Naive B cell (primary cell): ENCODE measurements at places on chromosomes 1 and 21.

- no peak for DNase-seq
Observed at GRCh38 chr21:44079846-44080245, 27.4 kb upstream of the PWP2 start.

GRCh38 chr1:27669876-27670275 lies 2.1 kb downstream of the IFI6 start:
- no peak for DNase-seq

- DNase-seq: no peak
Observed at GRCh38 chr1:160162931-160163330, 11.5 kb downstream of the ATP1A4 start.

GRCh38 chr21:41953831-41954653 lies at the start of gene C2CD2:
Gene C2CD2 (minus strand): TSS chr21:41954018. CDS start chr21:41953648, 370 bp downstream.
- no peak for DNase-seq

GRCh38 chr1:110674337-110675059 lies at the start of gene KCNA3:
Gene KCNA3 (minus strand): TSS chr1:110674940. CDS start chr1:110674809, 131 bp downstream.
- DNase-seq: peak; percentile 65

GRCh38 chr1:224302947-224303346 lies 27.0 kb downstream of the NVL start:
- no peak for DNase-seq

GRCh38 chr1:154944401-154945159 lies 8.1 kb upstream of the PMVK start:
- DNase-seq: no peak

- DNase-seq: no peak
Observed at GRCh38 chr1:156602557-156602993, 1.3 kb upstream of the GPATCH4 start.

DNA sequence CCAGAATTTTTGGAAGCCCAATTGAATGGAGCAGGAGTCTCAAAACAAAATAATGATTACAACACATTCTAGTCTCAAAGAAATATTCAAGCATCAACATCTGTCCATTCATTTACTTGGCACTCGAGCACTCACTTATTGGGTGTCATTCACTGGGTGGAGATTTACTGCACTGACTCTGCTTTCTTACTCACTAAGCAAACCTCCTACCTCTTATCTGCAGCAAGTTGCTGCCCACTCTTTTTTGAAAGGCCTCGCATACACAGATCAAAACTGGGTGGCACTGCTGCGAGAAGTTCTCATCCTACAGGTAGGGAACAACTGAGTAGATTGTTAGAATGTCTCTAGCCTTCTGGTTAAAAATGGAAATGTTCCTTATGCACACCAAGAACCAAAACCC lies 18.0 kb downstream of the RHBDL2 start:
- no peak for DNase-seq

DNA sequence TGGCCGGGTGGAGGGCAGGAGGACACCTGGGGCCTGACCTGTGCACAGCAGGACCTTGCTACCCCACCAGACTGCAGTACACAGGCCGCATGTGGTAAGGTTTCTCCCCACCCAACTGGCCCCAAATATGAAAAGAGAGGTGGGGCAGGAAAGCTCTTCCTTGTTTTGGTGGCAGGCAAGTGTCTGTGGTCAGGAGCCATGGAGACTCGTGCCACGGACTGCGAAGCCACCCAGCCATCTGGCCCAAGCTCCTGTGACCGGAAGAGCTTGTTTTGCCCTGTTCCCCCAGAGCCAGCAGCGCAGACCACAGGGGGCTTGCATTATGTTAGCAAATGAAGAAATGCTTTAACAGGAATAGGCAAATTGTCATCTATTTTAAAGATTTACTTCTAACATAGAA lies 54.9 kb downstream of the OLIG1 start:
- no peak for DNase-seq

- DNase-seq: no peak
Observed at GRCh38 chr1:63888984-63889383, 115.2 kb downstream of the ROR1 start.

- no peak for DNase-seq
Observed at GRCh38 chr1:11641776-11642305, 12.4 kb downstream of the FBXO2 start.

GRCh38 chr1:89881415-89882058 lies 60.7 kb downstream of the LRRC8D start:
- DNase-seq: no peak

GRCh38 chr1:232704256-232704655 lies 74.3 kb upstream of the SIPA1L2 start:
- DNase-seq: no peak

DNA sequence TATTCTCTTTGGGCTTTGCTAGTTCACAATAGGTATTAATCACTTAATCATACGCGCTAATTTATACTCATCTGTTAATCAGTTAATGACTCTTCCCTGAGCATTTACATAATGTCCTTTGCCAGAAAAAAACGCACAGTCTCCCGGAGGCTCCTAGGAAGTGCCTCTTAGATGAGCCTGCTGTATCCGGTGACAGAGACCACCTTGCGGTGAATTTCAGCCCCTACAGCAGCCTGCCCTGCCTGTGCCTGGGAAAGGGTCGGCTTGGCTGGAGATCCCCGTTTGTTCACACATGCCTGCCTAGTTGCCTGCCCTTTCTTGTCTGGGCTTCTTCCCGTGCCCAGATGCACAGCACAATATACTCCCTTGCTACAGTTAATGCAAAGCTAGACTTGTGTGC lies 152.9 kb downstream of the ZBTB18 start:
- no peak for DNase-seq

DNA sequence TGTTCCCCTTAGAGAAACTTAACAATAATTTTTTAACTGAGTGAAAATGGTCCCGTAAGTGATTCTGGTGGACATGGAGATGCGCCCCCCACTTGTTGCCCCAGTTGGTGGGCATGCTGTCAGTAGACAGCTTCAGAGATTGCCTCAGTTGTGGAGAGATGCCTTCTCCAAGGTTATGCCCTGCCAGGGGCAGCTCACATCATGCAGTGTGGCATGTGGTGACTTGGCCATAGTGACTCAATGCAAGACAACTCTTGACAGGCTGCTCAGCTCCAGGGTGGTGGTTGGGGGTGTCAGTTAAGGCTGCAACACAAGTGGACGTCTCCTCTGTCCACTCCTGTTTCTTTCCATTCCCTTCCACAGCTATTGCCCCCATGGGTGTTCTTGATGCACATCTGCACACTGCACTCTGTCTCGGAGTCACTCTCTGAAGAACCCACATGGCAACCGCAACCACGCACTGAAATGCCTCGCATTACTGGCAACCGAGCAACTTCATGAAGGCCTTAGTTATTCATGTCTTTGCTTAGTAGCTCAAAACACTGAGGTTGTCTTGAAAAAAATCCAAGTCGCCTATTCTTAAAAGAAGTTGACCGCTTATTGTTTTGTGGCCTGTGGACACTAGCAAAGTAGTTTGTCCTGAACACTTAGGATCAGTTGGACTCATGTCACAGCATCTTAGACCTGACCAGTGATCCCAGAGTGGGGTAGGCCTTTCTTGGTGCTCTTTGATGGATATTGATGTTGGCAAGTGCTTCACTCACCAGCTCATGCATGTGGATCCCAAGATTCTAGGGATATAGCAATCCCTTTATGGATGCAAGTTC lies 54.8 kb upstream of the USP1 start:
- DNase-seq: no peak

DNA sequence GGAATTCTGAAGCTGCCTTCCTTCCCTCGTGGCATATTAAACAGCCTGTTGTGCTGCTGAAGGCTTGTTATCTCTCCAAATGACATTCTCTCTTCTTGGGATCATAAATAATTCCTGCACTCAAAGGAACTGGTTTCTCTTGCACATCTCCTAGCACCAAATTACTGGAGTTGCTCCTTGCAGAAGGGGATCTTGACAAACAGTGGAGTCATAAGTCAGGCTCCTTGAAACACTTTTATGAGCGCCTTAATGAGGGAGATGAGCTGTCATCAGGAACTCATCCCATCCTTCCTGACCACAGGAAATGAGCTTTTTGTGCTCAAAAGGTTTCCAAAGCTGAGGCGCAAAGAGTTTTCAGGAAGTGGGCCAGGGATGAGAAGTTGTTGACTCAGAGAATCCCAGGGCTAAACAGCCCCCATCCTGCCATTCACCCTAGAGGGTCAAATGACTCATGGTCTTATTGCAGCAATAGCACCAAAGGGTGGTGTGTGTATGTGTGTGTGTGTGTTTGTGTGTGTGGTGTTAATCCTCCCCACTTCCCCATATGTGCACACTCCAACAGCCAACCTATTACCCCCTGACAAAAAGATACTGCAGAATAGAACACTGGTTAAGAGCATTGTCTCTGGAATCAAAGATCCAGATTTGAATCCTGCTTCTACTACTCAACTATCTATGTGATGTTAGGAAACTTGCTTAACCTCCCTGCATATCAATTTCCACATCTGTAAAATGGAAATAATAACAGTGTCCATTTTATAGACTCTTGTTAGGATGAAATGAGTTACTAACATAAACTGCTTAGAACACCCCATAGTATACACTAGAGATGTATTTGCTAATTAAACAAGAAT lies 2.8 kb upstream of the PHC2 start:
- DNase-seq: no peak

DNA sequence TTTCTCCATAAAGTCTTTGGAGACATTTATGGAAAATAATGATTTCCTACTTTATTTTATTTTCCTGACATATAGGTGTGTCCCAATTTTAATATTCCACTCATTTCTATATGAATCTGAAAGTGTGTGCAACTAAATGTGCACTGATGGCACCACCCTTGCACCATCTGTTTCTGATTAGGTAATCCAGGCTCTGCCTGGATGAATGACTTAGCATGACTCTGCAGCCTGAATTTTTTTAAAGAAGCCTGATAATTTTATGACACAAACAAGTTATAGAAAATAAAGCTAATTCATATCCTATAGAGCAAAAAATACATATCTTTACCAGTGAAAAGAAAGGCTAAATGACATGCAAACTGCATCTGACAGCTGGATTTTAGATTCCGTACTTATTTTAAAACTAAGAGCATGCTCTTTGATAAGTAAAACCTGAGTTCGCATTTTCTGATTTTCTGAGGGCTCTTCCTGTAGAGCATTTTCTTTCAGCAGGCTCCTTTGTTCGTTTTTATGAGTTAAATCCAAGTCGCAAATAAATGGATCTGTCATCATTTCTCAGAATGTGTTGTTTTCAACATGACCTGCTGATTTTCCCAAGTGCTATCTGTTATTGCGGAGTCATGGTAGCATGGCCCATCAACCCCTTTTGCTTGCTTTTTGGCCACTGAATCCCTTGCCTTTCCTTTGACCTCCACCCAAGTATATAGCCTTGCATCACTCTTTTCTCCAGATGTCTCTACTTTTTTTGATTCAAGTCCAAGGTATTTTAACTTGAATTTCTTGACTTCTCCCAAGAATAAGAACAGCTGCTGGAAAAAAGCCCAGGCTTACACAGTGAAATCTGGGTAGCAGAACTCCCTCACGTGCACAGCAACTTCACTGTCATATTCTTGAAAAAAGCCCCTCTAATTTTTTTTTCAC lies 52.8 kb upstream of the LYPLAL1 start:
- DNase-seq: no peak

DNA sequence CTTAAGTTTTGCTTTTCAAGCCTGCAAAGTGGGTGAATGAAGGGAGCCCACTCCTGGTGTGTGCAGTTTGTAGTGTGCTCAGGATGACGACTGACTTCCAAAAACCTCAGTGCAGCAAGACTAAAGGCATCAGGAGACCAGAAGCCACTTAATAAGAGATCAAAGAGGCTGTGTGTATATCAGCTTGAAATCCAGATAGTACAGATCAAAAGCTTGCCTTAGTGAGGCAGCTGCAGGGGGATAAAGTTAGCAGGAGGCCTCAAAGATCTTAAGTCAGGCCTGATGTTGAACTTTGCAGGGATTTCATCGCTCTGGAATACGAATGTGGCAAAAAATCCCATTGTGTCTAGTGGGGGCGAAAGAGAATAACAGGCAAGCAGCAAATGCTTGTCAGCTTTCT lies 99.8 kb downstream of the PATJ start:
- DNase-seq: no peak

- no peak for DNase-seq
Observed at GRCh38 chr1:215895276-215895675, 328.2 kb downstream of the KCTD3 start.

DNA sequence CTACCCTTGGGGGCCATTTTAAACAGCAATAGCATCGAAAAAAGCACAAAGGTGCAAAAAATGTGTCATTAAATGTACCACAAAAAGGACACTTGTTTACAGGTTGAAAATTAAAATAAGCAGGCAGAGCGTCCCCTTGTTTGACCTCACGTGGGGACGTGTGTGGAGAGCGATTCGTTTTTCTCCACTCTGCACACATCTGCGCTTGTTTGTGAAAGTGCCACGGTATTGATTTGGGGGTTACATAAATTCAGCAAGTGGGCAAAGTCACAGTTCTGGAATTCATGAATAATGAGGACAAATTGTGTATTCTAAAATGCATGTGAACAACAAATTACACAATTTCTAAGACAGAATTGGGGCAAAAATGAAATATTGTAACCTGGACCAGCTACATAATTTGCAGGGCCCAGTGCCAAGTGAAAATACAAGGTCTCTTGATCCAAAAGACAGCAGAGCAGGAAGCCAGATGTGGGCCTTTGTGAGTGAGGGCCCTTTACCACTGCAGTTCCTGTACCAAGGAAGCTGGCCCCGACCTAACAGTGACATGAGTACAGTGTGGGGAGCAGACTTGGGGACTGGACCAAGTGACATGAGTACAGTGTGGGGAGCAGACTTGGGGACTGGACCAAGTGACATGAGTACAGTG lies 43.9 kb downstream of the ZBTB18 start:
- no peak for DNase-seq

GRCh38 chr1:115251856-115252255 lies 86.2 kb downstream of the NGF start:
- no peak for DNase-seq

DNA sequence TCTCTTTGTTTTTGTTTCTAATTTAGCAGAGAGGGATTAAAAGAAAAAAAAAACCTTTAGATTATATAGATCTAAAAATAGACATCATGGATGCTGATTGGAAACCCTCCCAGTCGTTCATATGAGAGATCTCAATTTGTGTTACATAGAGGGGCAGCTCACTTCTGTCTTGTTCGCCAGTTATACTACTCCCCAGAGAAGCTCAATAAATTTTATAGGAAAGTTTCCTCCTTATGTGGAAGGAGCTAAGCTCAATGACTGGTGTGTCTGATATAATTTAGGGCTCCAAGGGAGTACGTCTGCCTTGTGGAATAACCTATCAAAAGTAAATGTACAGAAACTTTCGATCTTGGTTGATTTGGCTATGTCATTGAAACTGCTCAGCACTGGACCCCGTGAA lies 117.6 kb downstream of the PEX14 start:
- no peak for DNase-seq

DNA sequence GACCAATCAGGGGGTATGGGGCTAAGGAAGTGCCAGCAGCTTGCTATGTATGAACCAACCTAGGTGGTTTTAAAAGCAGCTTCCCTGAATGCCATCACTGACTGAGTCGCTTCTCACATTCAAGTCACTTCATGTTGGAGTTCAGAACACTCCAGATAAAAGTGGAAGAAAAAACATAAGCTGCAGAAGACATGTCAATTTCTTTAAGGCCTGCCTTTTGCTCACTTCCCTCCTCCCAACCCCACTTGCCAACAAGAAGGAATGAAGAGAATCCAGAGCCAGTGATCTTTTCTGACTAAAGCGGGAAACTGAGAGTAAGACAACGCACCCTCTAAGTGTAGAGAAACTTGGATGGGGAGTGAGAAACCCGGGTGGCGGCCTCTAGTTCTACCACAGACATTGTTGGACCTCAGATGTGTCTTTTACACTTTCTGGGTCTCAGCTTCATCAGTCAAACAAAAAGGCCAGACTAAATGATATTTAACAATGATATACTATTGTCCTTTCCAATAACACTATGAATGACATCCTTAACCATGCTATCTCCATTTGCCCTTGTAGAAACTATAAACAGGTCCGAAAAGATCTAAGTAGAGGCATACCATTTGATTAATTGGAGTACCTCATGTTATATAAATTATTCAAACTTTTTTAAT lies 54.1 kb downstream of the LUZP1 start:
- no peak for DNase-seq
